ENCODE measurements at places on chromosomes 7 and 10.

- no peak for DNase-seq
Observed at GRCh38 chr10:92080244-92080643, 156.7 kb downstream of the BTAF1 start.

DNA sequence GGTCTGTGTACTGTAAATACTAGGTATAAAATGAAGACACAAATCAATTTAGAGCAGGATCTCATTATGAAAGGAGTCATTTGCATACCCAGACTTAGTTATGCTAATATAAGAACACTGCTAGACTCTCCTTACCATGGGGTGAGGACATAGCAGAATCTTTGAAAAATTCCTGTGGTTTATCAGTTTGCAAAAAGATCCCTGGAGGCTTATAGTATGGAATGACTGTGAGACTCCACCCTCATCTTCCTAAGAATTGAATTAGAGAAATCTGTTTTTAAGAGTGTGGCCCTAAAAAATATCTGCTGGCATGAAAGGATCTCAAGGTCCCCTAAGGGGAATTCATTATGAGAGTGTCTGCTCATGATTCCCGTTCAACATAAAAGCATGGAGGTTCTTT lies 63.2 kb downstream of the WNT2 start:
- DNase-seq = no peak

DNA sequence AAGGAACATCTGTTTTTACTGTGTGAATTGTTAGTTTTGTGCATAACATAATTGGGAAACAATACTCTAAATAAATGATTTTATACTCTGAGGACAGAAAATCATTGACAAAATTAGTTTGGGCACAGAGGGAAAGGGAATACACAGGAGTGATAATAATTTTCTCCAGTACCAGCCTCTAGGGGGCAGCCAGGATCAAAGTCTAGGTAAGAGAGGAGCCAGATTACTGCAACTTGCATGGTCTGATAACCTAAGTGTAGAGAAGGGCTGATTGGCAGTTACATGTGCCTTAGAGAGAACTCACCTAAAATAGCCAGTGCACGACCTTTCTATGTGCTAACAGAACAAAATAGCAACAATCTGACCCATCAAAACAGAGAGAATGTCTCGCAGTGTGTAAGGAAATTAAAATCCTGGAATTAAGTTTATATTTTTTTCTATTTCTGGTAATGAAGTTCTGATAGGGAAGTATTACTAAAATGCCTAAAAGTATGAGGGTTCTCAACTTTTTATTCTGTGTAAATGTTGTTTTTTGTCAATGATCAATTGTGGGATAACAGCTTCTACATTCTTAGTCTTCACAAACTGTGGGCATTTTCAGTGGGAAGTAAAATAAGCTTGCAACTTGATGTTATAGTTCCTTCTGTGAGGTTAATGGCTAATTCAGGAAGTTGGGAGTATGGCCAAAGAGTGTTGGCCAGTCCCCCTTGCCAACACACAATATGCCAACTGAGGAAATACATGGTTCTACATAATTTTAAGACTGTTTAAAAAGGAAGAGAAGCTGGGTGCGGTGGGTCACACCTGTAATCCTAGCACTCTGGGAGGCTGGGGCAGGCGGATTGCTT lies 66.4 kb downstream of the EXOC6 start:
- peak; percentile 65 for DNase-seq

GRCh38 chr10:47332946-47333345 lies 10.7 kb downstream of the GDF2 start:
- no peak for DNase-seq

GRCh38 chr7:114417290-114417689 lies 2.7 kb downstream of the FOXP2 start:
- DNase-seq = no peak

DNA sequence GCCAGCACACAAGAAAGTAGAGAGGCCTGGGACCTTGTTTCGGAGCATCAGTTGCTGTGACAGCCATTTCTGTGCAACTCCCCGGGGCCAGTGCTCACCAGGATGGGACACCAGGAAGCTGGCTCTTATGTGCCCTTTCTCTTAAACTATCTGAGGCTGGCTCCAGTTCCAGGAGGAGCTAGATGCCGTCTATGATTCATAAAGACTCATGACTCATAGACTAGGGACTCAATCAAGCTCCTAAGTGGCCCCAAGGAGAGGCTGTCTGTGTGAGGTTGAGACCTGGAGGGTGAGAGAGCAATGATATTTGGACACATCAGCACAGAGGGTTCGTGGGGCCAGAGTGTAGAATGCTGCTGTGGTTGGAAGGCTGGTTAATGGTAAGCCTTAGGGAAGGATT lies 580.1 kb downstream of the CCSER2 start:
- DNase-seq = no peak

GRCh38 chr7:22728401-22729029 lies 1.5 kb downstream of the IL6 start:
- DNase-seq = no peak

- DNase-seq = no peak
Observed at GRCh38 chr10:74086317-74086716, 64.3 kb downstream of the AP3M1 start.

DNA sequence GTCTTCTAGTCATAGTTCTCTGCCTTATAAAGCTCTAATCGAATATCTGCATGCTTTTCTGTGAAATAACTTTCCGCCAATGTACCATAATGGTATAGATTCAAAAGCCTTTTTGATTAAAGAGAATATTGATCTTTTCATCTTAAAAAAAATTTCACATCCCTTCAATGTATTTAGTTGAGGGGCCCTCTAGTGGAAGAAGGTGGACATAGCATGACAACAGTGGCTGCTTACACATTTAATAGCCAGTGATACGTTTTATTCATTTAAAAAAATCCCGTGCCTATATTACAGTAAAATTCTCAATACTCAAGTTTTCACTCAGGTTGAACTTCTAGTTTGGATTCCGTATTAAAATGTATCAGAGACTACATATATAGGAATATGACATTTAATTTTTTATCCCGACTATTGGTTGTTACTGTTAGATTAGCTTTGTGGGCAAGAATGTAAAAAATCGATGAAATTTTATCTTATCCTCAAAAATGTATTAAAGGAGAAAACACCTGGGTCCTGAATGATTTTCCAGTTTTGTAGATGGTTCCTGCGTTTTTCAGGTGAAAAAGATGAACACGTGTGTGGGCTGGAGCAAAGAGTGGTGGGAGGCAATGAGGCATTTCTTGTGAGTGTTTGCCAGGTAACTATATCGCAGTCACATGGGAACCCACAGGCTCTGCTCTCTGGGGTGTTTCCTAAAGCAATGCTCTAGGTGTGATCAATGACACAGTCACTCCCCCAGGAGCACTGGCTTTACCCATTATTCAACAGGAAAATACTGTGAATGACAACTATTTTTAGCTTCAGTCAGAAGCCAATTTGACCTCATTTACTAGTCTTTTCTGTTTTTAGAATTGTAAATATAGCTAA lies 24.1 kb upstream of the PNLIP start:
- DNase-seq = peak; percentile 37

DNA sequence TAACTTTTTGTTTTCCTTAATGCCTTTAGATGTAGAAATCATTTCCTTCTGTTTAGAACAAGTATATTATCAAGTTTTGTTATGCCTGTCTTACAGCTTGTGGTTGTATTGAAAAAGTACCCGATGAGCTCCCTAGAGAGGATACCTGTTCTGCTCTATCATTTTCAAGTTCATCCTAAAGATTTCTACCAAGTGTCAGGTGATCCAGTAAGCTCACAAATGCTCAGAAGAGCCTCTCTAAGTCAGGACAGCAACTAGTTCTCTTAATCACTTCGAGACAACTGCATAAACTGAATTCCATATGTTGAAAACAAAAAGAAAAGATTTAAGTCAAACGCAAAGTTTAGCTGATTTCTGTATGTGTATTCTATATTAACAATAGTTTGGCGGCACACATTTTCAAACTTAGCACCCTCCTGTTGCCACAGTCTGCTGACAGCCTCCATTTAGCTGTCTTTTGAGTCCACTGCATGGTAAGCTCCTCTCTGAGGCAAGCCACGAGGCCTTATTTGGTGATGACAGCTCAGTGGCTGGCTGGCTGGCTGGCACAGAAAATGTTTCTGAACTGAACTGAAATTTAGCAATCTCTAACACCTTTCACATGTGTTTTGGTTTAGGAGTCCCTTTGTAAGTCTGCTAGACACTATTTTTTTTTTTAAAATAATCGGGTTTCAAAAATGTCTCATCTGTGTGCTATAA lies 59.4 kb downstream of the SEMA3C start:
- DNase-seq = no peak

GRCh38 chr7:108004220-108005142 lies 1.5 kb upstream of the LAMB1 start:
- no peak for DNase-seq

GRCh38 chr10:110746969-110747608 lies 103.0 kb downstream of the RBM20 start:
- no peak for DNase-seq

DNA sequence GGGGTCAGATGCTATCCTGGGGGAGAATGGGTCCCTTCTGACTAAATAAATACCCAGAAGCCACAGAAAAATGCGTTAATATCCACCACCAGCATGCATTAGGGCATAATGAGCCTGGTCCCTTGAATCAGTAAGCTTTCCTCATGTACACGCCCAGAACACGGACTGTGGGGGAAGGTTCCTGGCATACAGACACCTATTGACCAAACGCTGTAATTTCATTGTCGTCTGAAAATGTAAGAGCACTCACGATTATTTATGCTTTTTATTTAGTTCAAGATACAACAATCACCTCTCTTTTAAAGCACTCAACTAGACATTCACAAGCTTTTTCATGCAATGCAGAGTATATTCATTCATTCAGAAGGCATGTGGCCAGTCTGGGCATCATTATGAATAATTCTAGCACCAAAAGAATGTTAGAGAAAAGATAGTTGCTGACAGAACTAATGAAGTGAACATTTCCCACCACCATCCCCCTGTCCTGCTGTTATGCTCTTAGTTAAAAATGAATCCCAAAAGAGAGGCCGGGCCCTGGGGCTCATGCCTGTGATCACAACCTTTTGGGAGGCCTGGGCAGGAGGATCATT lies 101.0 kb downstream of the SVIL start:
- DNase-seq = no peak

GRCh38 chr10:20175719-20176118 lies 359.5 kb downstream of the PLXDC2 start:
- no peak for DNase-seq

- DNase-seq = no peak
Observed at GRCh38 chr7:17460001-17460400, 161.5 kb downstream of the AHR start.

DNA sequence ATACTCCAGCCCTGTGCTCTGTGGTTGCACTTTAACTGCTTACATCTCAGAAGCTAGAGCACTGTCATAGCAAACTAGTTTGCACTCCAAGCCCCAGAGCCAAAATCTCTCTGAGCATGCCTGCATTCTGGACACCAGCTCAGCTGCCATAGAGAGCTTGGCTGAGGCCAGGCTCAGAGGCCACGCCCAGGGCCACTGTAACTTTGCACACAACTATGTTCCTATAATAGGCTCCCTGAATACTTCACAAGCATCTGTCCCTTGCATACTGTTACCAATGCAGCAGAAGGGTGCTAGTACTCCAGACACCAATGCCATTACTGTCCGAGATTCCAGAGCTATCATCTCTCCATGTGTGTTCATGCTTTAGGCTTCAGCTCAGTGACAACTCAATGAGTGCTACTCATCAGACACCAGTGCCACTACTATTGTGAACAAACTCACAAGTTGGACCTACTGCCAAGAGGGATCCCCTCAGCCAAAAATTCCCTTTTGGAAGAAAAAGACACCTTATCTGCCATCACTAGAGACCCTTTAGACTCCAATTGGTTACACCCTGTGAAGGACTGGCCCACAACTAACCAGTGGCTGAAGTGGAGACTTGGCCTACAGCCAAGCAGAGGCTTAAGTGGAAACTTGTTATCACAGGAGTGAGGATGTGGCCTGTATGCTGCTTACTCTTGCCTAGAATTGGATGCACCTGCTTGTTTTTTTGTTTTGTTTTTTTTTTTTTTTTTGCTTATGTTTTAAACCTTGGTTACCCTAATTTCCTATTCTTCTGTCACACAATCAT lies 211.6 kb upstream of the MAGI2 start:
- DNase-seq = no peak

DNA sequence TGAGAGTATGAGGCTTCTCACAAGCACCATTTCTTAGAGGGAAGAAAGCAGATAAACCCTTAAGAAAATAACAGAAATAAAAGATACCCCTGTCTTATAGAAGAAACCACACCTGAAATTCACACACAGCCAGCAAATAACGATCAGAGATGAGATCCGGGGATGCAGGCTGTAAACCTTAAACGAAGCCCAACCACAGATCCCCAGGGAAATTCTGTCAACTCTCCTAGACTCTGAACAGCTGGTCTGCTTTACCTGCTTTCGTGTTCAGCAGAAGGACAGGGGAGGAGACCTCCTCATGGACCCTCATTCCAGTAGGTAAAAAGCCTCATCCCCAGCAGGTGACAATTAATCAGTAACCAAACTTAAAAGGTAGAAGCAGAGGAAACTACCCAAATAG lies 45.0 kb downstream of the VOPP1 start:
- DNase-seq = no peak

DNA sequence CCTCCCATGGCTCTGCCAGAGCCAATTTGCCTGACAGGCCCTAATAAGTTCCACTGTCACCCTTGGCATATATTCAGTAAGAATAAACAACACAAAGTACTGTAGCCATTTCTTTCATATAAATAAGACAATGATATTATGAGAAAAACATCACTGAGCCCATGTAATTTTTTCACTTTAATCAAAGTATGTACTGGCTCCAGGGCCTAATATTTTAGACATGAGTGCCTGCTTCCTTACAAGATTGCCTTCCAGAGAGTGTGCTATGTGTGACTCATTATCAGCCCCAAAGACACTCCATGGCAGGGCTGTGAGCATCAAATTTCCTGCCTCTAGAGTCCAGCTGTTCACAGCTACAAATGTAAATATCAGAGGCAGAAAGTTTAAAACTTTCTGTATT lies 297.6 kb downstream of the LHFPL3 start:
- DNase-seq = no peak

DNA sequence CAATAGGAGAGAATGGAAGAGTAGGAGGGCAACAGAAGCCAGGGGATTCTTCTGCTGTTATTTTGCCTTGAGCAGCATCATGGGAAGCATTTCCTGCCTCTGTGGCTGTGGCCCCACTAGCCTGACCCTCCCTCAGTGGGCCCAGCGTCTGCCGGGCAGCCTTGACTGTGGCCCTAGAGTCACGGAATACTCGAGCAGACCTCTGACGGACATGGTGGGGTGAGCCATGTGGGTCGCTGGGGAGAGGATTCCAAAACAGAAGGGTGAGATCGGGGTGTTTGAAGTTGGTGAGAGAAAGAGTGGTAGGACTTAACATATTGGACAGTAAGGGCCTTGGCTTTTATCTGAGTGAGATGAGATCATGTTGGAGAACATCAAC lies 8.3 kb upstream of the PRKAG2 start:
- no peak for DNase-seq

- DNase-seq = no peak
Observed at GRCh38 chr10:93916257-93917063, 22.7 kb downstream of the SLC35G1 start.
